ENCODE measurements at places on chromosomes 1 and 21. TPM values are rescaled to one million over a fixed set of nuclear protein-coding genes. Genes with fewer than 3 reads are reported as not detected.
A peak's percentile ranks its signal among the peaks of the same experiment; 100 is the strongest.

C8B gene
- not detected for total RNA-seq

OR10Z1 gene
- not detected for total RNA-seq

DNA sequence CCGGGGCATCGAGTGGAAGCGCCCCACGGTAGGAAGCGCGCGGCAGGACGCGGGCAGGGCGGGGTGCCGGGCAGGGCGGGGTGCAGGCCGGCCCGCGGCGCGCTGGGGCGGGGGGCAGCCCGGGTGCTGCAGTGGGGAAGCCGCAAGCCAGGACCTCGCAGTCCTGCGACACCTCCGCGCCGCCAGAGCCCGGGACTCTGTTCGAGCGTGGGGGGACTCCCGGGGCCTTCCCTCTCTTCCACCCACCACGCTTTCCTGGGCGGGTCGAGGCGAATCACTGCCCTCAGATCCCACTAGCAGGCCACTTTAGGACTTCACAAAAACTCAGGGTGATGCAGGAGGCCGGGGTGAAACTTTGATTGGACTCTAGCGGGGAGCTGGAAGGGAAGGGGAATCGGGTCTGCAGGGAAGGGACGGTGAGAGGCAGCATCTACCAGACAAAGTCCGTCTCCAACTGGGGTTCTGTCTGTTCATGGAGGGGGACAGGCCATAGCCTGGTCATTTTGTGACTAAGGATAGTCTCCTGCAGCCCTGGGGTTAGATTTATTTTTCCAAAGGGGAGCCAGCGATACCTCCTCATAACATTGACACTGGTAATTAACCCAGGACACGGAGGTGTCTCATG is 623 bp downstream of the CAPN2 start:
- peak overlapping the region; percentile 96 for H3K27ac ChIP-seq
- DNase-seq, result peak; percentile 64

DNA sequence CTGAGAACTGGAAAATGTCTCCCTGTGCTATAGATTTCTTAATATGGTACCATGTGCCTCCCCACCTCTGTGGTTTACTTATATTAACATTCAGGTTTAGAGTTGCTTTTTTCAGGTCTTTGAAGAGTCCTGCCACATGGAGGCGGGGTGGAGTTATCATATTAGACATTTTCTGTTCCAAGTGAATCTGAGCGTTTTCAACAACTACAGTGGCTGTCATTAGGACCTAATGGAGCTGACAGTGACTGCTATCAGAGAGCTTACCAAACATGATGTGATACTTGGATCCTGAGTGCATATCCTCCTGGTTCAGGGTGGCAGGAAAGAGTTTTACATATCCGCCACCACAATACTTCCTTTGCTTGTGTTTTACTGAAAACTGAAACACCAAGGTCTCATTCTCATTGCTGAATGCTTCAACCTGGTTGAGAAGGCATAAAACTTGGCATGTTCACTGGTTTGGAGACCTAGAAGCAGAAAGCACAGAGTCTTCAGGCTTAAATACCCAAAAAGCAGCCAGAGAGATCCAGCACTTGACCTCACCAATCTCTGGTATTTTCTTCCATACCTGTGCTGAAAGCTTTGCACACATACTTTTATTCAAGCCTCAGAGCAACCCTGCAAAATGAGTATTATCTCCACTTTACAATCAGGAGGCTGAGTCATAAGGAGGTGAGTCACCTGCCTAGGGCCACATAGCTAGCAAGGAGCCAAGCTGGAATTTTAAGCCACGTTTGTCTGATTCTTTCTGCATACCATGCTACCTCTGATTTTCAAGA is 47.4 kb upstream of the OSBPL9 start:
- peak; percentile 54 for DNase-seq
- peak overlapping the region; percentile 31 for H3K4me3 ChIP-seq
- H3K27ac ChIP-seq, result peak overlapping the region; percentile 90
- no peaks in the 10 kb centered on the region for H3K27me3 ChIP-seq
- H3K36me3 ChIP-seq, result no peaks in the 10 kb centered on the region

FHAD1 gene
- not detected for total RNA-seq

DNA sequence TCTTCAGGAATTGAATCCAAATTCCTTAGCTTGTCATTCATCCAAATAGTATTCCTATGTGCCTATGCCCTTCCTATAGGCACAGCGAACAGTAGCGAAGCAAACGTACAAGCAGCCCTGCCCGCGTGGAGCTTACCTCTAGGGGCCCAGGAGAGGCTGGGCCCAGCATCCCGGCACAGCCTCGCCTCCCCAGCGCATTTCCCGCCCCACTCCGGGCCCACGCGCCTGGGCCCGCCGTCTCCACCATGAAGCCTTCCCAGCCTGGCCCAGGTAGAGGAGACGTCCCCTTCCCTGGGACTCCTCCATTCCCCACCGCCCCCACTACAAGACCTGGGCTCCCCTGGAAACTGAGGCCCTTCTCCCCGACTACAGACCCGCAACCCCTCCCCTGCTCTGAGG is 245 bp upstream of the TMEM269 start:
- H3K36me3 ChIP-seq, result peaks cover 17% of the 10 kb centered on the region
- H3K4me3 ChIP-seq, result no peak overlapping the region
- no peaks in the 10 kb centered on the region for H3K27me3 ChIP-seq
- DNase-seq, result no peak

PADI2 gene
- 0.09 TPM for total RNA-seq

DNA sequence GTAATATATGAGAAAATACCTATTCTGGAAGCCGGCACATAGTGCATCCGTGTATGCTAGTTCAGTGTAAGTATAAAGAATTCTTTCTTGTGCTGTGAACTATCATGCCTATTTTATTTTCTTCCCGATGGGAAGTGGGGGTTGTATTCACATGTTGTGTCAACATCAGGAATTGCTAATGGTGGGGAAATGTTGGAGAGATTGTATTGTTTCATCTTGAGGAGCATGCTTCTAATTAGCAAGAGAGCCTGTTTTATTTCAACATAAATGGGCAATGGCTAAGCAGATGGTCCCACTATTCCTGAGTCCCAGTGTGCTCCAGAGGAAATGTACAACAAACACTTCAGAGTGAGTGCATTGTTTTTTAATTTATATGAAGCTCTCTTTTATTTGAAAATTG is 485.2 kb downstream of the PLPP3 start:
- H3K27me3 ChIP-seq, result no peaks in the 10 kb centered on the region
- H3K4me3 ChIP-seq, result no peak overlapping the region
- DNase-seq, result no peak
- H3K27ac ChIP-seq, result no peak overlapping the region
- H3K4me1 ChIP-seq, result no peaks in the 10 kb centered on the region

- H3K4me1 ChIP-seq, result no peaks in the 10 kb centered on the region
- DNase-seq, result no peak
- no peak overlapping the region for H3K4me3 ChIP-seq
- H3K27me3 ChIP-seq, result peaks cover 26% of the 10 kb centered on the region
- H3K27ac ChIP-seq, result no peak overlapping the region
These were observed 46.2 kb downstream of the NAV1 start for GRCh38 chr1:201585093-201585483.

- no peaks in the 10 kb centered on the region for H3K27me3 ChIP-seq
- H3K36me3 ChIP-seq, result no peaks in the 10 kb centered on the region
- no peak overlapping the region for H3K27ac ChIP-seq
- no peak overlapping the region for H3K4me3 ChIP-seq
These were observed 316.0 kb upstream of the ADGRL4 start for GRCh38 chr1:79322511-79323027.

DNA sequence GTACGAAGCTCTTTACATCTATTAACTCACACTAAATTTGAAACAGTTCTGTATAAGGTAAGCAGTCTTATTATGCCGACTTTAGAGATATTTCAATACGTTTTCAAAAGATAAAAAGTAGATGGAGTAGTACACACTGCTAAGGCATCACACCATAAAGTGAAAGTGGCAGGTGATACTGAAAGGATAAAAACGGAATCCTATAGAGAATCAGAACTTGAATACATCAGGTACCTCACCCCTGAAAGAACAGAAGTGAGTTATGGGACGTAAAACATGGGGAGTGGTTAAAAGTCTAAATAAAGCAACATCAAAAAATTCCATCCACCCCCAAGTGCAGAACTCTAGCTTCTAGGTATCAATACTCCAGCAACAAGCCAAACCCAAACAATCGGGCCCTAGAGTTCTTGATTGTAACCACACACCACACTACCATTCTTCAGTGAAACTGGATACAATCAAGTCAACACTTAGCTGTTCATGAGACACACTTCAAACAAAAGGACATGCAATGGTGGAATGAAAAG is 142.6 kb downstream of the SMYD3 start:
- no peak overlapping the region for H3K27ac ChIP-seq
- peaks cover 19% of the 10 kb centered on the region for H3K36me3 ChIP-seq
- H3K4me1 ChIP-seq, result peaks cover 10% of the 10 kb centered on the region

- H3K27ac ChIP-seq, result no peak overlapping the region
- H3K4me3 ChIP-seq, result no peak overlapping the region
- H3K4me1 ChIP-seq, result no peaks in the 10 kb centered on the region
- peaks cover 18% of the 10 kb centered on the region for H3K27me3 ChIP-seq
- no peaks in the 10 kb centered on the region for H3K36me3 ChIP-seq
These were observed 111.8 kb upstream of the PALMD start for GRCh38 chr1:99533909-99534637.

- no peak overlapping the region for H3K27ac ChIP-seq
- H3K4me3 ChIP-seq, result no peak overlapping the region
- no peak for DNase-seq
- no peaks in the 10 kb centered on the region for H3K27me3 ChIP-seq
- H3K4me1 ChIP-seq, result no peaks in the 10 kb centered on the region
- H3K36me3 ChIP-seq, result no peaks in the 10 kb centered on the region
These were observed 392.2 kb downstream of the VAV3 start for GRCh38 chr1:107572674-107573211.

TMEM82 gene
- total RNA-seq, result not detected

- H3K27me3 ChIP-seq, result peaks cover 6% of the 10 kb centered on the region
- DNase-seq, result no peak
- no peaks in the 10 kb centered on the region for H3K36me3 ChIP-seq
- no peak overlapping the region for H3K27ac ChIP-seq
- H3K4me1 ChIP-seq, result peaks cover 17% of the 10 kb centered on the region
These were observed 49.1 kb downstream of the HHAT start for GRCh38 chr1:210377731-210378333.

DNA sequence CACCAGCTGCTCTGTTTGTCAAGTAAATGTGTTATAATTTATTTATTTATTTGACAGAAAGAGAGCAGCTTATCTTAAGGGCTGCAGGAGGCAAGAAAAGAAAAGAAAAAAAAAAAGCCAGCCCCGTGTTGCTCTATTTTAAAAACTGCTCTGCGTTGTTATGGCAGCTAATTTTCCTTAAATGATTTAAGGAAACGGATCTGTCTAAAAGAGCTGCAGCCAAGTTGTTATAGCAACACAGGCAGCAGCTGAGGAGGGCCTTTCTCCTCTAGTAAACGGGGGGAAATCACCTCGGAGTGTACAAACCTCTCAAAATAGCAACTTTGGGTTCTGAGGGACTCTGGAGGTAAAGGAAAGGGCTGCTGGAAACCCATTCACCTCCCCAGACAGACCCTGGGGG is 149.2 kb downstream of the BEND5 start:
- no peaks in the 10 kb centered on the region for H3K4me1 ChIP-seq
- peaks cover 10% of the 10 kb centered on the region for H3K27me3 ChIP-seq
- no peak overlapping the region for H3K4me3 ChIP-seq
- DNase-seq, result no peak
- H3K27ac ChIP-seq, result no peak overlapping the region

SPRR2E gene
- not detected for total RNA-seq

GRCh38 chr1:230210326-230210980 is 143.4 kb downstream of the GALNT2 start:
- H3K4me1 ChIP-seq, result peaks cover 64% of the 10 kb centered on the region
- H3K27me3 ChIP-seq, result no peaks in the 10 kb centered on the region
- DNase-seq, result no peak
- peaks cover 8% of the 10 kb centered on the region for H3K36me3 ChIP-seq
- H3K27ac ChIP-seq, result peak overlapping the region; percentile 94

GRCh38 chr21:35086357-35086756 is 37.3 kb upstream of the RUNX1 start:
- DNase-seq, result no peak
- no peak overlapping the region for H3K4me3 ChIP-seq
- peaks cover 6% of the 10 kb centered on the region for H3K4me1 ChIP-seq

DNA sequence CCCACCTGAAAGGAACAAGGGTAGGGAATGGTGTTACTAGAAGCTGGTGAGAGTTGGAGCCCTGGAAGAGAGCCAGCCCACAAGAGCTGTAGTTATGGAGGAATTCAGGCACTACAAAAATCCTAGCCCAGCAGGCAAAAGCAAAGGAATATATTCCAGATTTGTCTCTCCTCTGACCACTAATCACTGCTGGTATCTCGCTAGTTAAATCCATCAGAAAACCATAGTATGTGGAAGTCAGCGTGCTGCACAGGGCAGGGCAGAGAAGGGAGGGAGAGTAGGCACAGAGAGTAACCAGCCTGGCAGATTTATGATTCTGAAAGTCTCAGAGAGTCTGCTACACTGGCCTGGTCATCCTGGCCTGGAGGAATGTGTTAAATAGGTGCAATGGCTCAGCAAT is 88.6 kb downstream of the SELENOF start:
- H3K4me1 ChIP-seq, result no peaks in the 10 kb centered on the region
- H3K4me3 ChIP-seq, result no peak overlapping the region
- no peak overlapping the region for H3K27ac ChIP-seq
- H3K36me3 ChIP-seq, result no peaks in the 10 kb centered on the region
- no peak for DNase-seq

GRCh38 chr1:150233359-150234308 is 2.3 kb downstream of the ANP32E start:
- no peak overlapping the region for H3K27ac ChIP-seq
- H3K36me3 ChIP-seq, result peaks cover 30% of the 10 kb centered on the region
- H3K4me3 ChIP-seq, result no peak overlapping the region
- peak; percentile 58 for DNase-seq
- peaks cover 25% of the 10 kb centered on the region for H3K4me1 ChIP-seq

GRCh38 chr1:25217598-25218232 is 14.6 kb downstream of the SYF2 start:
- DNase-seq, result no peak
- peaks cover 13% of the 10 kb centered on the region for H3K36me3 ChIP-seq
- H3K27ac ChIP-seq, result no peak overlapping the region
- H3K27me3 ChIP-seq, result peaks cover under 1% of the 10 kb centered on the region
- no peak overlapping the region for H3K4me3 ChIP-seq
- H3K4me1 ChIP-seq, result no peaks in the 10 kb centered on the region

DNA sequence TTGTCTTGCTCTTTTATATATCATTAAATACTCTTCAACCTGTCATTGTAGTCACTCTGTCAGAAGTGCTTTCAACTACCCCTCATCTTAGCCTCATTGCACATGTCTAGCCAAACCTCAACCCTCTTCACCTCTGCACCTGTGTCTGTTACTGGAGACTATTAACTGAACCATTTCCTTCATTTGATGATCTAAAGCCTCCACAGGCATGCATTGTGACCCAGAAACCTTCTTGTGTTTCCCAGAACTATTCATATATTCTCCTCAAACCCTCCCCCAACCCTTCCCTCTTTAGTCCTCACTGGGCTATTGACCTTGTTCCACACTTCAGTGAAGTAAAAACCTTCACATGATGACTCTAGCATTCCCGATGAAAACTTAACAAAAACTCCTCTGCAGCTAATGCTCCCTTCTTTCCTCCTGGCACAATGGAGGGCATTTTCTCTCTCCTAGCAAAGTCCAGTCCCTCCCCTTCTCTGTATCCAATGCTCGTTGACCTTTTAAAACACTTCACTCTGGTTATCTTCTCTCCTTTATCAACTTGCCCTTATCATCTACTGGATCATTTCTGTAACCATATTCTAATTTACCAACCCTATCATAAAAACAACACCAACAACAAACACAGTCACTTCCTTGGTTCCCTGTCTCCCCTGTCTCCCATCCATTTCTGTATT is 86.1 kb downstream of the BACH1 start:
- H3K4me3 ChIP-seq, result no peak overlapping the region
- no peak for DNase-seq
- H3K27ac ChIP-seq, result no peak overlapping the region
- no peaks in the 10 kb centered on the region for H3K4me1 ChIP-seq
